ENCODE measurements at places on chromosomes 5 and 9.

GRCh38 chr9:113616116-113616515, 152.6 kb downstream of the RGS3 start:
- no peak for DNase-seq

- peak; percentile 6 for DNase-seq
Observed at GRCh38 chr5:109053995-109054417, 306.3 kb downstream of the FER start.

- peak; percentile 73 for DNase-seq
Observed at GRCh38 chr5:10702040-10702629, 58.9 kb downstream of the DAP start.

DNA sequence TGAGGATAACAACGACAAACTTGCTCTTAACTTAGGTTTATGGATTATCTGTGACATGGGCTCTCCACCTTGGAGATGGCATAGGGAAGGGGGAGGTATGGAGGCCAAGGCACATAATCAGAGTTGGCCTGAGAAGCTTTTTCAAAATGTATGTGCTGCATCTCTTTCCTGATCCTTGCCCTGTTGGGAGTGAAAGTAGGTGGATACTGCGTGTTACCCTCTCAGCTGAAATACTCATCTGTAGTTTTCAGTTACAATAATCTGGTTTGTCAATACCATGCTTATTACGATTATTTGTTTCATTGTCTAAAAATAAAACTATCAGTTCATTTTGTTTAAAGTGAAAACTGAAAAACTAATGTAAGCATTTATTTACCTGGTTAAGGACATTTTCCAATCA, 86.7 kb downstream of the SLC44A1 start:
- DNase-seq = no peak

DNA sequence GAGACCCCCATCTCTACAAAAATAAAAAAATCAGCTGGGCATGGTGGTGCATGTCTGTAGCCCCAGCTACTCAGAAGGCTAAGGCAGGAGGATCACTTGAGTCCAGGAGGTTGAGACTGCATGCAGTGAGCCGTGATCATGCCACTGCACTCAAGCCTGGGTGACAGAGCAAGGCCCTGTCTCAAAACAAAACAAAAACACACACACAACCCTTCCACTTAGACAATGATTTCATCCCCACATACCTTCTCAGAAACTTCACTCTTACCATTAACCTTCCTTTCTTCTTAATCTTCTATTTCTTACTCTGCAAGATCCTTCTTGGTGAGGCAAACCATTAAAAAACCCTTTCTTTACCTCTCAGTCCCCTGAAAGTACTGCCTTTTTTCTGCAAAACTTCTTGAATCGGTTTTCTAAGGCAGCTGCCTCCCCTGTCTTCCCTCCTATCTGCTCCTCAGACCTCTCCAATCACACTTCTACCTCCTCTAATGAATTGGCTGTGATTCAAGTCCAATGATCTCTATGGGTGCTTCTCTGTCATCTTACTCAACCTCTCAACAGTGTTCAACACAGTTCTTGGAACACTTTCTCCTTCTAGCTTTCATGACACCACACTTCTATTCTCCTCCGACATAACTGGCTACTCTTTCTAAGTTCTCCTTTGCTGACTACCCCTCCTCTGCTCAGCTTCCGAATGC, 47.3 kb downstream of the PFDN1 start:
- no peak for DNase-seq

DNA sequence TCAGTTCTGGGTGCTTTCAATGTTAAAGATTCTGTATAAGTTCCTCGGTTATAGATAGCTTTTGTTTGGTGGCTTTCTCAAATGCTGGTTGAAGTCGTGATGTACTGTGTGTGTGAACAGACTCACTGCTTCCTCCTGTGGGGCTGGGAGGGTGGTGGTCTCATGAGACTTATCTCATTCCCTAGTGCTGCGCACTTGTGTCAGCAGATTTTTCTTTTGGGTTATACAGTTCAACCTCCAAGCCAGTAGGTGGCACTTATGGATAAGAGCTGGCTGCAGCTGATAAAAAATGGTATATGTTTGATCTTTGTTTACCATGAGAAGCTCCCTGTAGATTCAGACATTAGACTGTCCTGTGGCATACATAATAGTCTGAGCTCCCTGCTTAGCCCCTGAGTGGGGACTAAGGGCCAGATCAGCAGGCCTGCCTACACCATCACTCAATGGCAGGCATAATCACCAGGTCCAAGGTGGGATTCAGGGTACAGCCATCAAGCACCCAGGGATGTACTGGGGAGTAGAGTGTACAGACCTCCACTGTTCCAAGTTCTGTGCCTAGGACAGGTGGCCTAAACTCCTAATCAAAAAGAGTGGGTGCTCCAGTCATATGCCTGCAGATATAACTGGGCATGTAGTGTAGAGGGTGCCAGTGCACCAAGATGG, 174.2 kb downstream of the OXCT1 start:
- DNase-seq = no peak

DNA sequence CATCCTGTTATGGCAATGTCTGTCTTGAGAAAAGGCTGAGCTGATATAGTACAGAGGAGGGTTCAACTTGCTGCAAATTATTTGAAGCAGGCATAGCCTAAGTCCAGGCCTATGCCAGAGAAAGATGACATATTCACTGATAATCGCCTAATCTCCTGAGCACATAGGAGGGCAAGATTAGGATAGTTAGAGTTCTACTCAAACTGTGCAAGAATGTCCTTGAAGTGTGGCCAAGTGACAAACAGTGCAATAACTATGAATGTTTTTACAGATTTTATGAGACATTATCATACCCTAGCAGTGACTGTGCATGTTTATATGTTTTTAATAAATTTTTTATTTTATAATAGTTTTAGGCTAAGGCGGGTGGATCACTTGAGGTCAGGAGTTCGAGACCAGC, 96.2 kb downstream of the TSSK1B start:
- no peak for DNase-seq

Measured in GM03348 (cell line).